BE2C (cell line): ENCODE measurements at places on chromosomes 7 and 10.

DNA sequence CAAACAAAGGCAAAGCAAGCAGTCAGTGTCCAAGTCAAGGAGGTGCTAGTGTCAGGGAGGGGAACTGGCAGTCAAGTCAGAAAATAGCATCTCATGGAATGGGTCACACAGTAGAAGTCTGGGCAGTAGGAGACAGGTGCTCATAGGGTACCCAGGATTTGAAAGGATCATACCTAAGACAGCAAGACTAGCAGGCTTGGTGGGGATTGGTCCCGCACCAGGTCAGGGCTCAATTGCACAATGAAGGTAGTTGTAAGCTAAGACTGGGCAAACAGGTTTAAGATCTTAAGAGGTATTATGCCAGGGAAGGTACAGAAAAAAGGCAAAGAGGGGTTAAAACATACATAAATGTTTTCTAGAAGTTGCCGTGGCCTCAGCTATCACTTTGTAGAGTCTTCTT, 181.4 kb upstream of the ETV1 start:
- DNase-seq = no peak

- peak; percentile 74 for DNase-seq
Measured at GRCh38 chr10:43093423-43094076, 16.7 kb downstream of the RET start.

DNA sequence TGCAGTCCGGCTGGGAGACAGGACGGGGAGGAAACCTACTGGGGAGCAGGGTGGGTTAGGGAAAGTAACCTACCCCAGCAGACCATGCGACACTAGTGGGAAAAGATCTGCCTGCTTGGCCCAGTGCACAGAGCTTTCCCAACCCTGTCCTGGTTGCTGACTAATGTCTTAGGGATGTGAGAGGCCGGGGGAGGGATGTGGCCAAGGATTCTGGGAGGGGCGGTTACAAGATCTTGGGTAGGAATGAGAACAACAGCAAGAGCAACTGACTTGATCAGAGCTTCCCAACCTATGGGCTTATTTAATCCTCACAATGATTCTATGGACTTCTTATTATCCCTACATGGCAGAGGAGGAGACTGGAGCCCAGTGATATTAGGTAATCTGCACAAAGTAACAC, 24.0 kb upstream of the EIF5AL1 start:
- no peak for DNase-seq

GRCh38 chr10:77188521-77188920, 449.1 kb downstream of the KCNMA1 start:
- DNase-seq = no peak

- DNase-seq = no peak
Measured at GRCh38 chr7:23404546-23405239, 65.6 kb downstream of the IGF2BP3 start.

- DNase-seq = no peak
Measured at GRCh38 chr10:75723319-75723980, 292.0 kb downstream of the LRMDA start.

GRCh38 chr10:114714281-114714741, 56.2 kb upstream of the ABLIM1 start:
- no peak for DNase-seq

- no peak for DNase-seq
Measured at GRCh38 chr10:133229265-133230043, 563 bp upstream of the UTF1 start.

DNA sequence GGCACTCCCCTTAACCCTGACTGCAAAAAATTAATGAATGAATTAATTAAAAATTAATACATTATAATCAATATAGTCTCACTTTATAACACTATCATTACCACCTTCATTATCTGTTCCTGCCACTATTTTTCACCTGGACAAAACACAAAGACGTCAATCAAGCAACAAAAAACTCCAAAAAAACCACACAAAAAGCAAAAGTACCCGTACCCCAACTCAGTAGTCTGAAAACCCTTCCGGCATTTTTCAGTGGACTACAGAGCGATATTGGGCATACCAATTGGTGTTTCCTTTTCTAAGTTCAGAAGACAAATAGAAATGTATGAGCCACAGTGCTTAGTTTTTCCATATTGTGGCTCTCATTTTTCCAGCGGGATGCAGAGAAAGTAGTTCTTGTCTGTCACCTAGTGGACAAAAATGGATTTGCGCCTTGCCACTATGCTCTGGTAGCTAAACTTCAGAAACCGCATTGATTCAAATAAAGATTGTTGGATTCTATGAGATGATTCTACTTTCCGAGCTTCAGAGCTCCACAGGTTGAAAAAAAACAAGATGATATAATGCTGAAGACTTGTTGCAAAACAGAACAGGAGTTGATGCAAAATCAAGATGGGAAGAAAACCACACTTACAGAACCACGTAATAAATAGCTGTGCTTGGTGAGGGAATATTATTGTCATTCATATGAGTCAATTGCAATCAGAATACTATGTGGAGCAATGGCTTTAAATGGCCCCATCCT, 50.6 kb upstream of the ITGB1 start:
- peak; percentile 65 for DNase-seq

GRCh38 chr10:131891929-131892805, 8.6 kb upstream of the PPP2R2D start:
- DNase-seq = no peak

DNA sequence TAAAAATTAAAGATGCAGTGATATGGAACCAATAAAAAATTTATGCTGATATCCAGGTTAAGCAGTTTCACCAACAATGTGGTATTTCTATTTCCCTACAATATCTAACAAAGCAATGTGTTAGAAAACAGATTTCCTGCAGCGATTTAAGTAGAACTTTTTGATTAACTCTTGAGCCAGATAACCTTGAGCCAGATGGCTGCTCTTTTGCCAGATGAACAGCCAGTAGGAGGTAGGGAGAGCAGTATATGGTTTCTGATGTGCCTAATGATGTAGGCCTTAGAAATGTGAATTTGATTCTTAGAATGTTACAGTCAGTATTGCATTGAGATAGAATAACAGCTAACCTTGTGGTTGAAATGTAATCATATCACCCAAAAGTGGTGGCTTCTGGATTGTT, 31.1 kb downstream of the STAMBPL1 start:
- no peak for DNase-seq

- DNase-seq = no peak
Measured at GRCh38 chr7:74430961-74431466, 22.7 kb upstream of the GTF2IRD1 start.

DNA sequence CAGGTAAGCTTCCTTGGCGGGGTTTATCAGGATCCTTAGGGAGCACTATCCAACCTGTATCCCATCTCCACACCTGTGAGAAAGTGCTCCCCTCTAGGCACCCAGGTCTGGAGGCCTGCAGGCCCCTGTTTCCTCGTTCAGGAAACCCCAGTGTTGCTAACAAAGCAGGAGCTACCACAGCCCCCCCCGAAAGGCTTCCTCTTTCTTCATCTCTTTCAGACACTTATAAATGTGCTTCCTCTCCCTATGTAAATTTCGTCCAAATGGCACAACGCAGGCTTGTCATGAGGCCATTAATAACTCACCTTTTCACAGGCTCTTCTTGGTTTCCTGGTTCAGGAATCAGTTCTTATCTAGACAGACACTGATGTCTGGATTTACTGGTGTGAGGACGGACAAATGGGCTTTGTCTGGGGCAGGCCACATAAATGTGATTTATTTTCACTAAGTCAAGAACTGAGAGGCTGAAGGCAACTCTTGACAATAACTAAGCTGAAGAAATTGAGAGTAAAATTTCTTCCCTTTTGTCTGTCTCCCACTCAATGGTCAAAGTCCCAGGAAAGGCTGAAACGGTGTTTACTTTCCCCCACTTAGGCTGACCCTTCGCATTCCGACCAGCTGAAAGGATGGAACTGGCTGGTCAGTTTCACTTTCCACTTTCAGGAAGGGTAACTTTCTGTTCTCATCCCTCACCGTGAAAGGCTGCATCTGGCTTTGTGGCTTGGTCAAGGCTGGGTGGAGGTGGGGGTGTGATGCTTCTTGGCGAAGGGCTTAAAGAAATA, 46.8 kb downstream of the PIK3AP1 start:
- DNase-seq = no peak

GRCh38 chr10:69668721-69669120, 38.7 kb downstream of the FAM241B start:
- no peak for DNase-seq

- DNase-seq = no peak
Measured at GRCh38 chr10:14554091-14554490, 220.6 kb downstream of the FAM107B start.

GRCh38 chr7:74544706-74545469, 91.2 kb downstream of the GTF2IRD1 start:
- DNase-seq = peak; percentile 48

DNA sequence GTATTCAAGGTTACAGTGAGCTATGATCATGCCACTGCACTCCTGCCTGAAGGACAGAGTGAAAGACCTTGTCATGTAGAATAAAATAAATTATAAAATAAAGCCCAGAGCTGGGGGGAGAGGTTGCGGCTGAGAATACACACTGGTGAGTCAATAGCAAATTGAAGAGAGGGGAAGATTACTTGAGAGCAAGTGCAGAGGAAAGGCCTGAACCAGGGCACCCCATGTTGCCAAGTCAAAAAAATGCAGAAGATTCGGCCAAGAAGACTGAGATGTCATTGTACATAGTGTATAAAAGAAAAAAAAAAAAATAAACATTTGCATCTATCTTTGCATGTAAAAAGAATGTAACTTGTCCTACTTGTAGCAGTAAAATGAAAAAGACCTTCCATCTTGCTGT, 32.5 kb downstream of the RHEB start:
- no peak for DNase-seq

- peak; percentile 46 for DNase-seq
Measured at GRCh38 chr10:80413271-80413996, 5.1 kb downstream of the PRXL2A start.

- DNase-seq = no peak
Measured at GRCh38 chr7:139958599-139959284, 104.0 kb downstream of the PARP12 start.

GRCh38 chr7:134457210-134457609, 1.7 kb downstream of the AKR1B1 start:
- no peak for DNase-seq

- DNase-seq = no peak
Measured at GRCh38 chr7:75817116-75817515, 3.5 kb upstream of the CCL24 start.

GRCh38 chr10:67802767-67803538, 35.0 kb downstream of the DNAJC12 start:
- no peak for DNase-seq

GRCh38 chr10:126480648-126481047, 92.4 kb upstream of the ADAM12 start:
- DNase-seq = no peak

GRCh38 chr7:154255324-154255723, 203.1 kb downstream of the DPP6 start:
- DNase-seq = no peak

GRCh38 chr7:138753150-138753518, 44.7 kb upstream of the TMEM213 start:
- DNase-seq = no peak

- DNase-seq = no peak
Measured at GRCh38 chr10:132056663-132057062, 9.1 kb upstream of the JAKMIP3 start.

DNA sequence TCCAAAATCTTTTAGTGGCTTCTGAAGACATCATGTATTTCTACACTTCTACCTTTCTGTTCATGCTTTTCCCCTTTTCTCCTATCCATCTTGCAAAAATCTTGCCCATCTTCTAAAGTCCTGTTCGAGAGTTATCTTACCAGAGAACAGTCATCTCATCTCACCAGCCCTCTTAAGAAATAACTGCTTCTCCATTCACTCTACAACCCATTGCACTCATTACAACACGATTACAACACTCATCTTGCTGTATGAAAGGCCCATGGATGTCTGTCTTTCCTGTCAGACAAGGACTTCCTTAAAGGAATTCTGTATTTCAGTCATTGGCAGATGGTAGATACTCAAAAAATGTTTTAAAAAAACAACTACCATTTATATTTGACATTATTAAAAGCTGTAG, 30.8 kb downstream of the ZNF438 start:
- no peak for DNase-seq

- DNase-seq = no peak
Measured at GRCh38 chr7:17103170-17103569, 195.3 kb upstream of the AHR start.

- no peak for DNase-seq
Measured at GRCh38 chr7:38561166-38561565, 70.0 kb downstream of the AMPH start.

DNA sequence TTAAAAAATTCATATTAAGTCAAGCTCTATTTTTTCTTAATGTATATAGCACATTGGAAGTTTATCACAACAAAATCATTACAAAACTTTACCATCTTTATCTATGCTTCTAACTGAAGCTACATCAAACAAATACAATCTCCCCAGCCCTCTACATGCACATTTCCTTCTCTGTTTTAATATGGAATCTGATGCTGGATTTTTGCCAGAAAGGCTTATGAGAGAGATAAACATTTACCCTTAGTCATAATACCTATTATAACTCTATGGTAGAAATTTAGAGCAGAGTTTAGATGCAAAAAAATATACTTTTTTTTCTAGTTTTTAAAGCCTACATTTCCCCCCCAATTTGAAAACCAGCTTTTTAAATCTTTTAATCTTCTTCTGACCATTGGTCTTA, 1198.6 kb downstream of the GATA3 start:
- no peak for DNase-seq

DNA sequence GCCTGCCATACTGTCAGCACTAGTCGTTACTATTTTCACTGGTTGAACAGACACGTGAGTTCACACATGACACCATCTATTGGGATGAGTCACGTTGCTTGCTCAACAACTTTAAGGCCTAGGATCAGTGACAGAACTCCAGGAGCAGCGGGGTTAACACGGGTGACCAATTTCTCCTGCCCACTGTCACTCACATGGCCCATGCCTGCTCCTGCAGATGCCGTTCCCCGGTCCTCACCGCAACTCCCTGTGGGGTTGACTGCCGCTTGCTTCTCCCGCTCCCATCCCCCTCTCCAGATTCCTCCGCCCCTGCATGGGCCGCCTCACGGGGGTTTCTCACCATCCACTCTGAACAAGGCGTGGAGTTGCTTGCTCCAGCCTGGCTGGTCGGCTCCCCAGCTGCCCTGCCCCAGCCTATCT, 128.2 kb downstream of the TAX1BP1 start:
- no peak for DNase-seq

GRCh38 chr10:17518338-17518737, 63.9 kb upstream of the ST8SIA6 start:
- no peak for DNase-seq

DNA sequence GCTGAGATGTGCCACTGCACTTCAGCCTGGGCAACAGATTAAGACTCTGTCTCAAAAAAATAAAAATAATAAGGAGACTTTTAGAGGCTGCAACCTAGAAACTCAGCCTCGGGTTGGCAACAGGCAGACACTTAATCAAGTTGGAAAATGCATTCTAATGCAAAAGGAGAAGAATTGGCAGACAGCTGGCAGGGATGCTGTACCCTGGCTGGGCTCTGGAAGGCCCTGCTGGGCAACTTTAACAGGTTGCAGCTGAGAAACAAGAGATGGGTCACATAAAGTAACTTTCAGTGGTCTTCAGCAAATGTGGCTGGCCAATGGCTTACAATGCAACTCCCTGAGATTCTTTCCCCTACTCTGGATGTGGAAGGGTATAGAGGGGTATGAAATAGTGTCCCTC, 1225.7 kb downstream of the TYW1 start:
- no peak for DNase-seq

GRCh38 chr7:86926732-86927131, 132.7 kb downstream of the ELAPOR2 start:
- peak; percentile 24 for DNase-seq
